ENCODE measurements at places on chromosomes 3 and 15.
A peak's percentile ranks its signal among the peaks of the same experiment; 100 is the strongest.

- no peak for DNase-seq
Observed at GRCh38 chr15:101727186-101727585, 2.9 kb upstream of the TARS3 start.

DNA sequence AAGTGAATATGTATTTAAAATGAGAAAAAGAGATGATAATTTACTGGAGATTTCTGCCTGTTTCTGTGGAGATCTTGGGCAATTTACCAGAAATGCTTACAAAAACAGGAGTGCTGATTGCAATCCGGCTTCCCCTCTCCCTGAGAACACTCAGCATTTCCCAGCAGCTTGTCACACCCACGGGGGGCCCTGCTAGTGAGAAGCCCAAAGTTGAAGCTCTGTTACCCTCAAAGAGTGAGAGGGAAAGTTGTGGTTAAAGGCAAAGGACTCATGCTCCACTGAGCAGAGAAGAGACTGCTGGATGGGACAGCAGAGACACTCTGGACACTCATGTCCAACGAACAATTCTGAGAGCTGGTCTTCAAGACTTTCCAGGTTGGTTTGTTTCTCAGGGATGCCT, 2.9 kb downstream of the MCTP2 start:
- no peak for DNase-seq

- no peak for DNase-seq
Observed at GRCh38 chr15:83164111-83164770, 43.4 kb downstream of the HDGFL3 start.

DNA sequence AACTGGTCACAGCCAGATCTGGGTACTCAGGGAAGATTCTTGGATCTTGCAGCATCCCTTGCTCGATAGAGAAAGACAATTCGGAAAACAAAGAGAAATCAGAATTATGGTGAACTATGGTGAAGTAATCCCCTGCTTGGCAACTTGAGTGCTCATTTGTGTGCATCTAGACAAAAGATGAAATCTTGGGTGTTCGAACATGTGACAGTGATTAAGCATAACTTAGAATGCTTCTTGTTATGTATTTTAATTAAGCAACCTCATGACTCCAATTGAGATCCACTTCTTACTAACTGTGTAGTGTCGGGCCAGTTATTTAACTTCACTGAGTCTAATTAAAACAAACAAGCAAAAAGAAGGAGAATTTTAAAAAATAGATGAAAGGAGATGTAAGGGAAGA, 56.5 kb downstream of the ZNF385D start:
- no peak for DNase-seq

DNA sequence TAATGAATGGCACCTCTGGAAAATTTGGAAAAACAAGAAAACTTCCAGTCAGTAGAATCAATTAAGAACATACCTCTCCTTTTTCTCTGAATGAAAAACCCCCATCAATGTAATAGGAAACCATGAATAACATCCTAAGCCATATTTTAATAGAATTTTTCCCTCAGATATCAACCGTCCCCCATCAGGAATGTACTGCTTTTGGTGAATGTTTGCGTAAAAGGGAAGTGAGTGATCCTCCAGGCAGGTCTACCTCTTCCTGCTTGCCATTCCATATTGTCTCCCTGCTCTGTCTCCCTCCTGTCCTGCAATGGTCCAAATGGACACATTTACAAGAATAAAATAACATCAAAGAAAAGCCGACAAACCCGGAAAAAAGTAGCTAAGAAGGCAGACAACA, 30.8 kb downstream of the LAMP3 start:
- no peak for DNase-seq

DNA sequence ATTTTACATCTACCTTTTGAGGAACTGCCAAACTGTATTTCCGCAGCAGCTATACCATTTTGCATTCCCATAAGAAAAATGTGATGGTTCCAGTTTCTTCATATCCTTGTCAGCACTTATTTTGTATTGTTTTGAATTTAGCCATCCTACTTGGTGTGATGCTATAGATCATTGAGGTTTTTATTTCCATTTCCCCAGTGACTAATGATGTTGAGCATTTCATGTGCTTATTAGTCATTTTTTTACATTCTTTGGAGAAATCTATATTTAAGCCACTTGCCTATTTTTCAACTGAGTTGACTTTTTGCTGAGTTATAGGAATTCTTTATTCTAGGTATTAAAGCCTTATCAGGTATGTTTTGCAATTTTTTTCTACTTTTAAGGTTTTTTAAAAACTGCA, 347.6 kb upstream of the RARB start:
- no peak for DNase-seq

GRCh38 chr15:66184492-66184891, 69.1 kb downstream of the MEGF11 start:
- DNase-seq: no peak

DNA sequence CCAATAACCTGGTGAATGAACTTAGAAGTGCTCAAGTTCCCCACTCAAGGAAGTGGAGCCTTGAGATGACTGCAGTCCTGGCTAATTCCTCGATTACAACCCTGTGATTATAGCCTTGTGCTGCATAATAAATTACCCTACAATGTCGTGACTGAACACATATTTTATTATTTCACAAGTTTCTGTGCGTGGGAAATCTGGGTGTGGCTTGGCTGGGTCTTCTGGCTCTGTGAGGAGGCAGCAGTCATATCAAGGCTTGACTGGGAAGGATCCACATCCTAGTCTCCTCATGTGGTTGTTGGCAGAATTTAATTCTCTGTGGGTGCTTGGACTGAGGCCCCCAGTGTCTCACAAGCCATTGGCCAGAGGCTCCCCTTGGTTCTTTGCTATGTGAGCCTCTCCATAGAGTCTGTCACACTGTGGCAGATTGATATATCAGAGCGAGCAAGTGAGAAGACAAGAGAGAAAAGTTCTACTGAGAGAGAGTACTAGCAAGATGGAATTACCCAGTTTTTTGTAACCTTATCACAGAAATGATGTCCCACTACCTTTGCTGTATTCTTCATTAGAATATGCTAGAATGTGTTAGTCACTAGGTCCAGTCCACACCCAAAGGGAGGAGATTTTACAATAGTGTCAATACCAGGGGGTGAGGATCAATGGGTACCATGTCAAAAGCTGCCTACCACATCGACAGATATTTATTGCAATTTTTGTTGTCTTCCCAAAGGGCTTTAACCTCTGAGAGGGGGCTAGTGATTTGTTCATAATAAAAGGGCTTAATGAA, 102.8 kb upstream of the TBC1D5 start:
- no peak for DNase-seq

DNA sequence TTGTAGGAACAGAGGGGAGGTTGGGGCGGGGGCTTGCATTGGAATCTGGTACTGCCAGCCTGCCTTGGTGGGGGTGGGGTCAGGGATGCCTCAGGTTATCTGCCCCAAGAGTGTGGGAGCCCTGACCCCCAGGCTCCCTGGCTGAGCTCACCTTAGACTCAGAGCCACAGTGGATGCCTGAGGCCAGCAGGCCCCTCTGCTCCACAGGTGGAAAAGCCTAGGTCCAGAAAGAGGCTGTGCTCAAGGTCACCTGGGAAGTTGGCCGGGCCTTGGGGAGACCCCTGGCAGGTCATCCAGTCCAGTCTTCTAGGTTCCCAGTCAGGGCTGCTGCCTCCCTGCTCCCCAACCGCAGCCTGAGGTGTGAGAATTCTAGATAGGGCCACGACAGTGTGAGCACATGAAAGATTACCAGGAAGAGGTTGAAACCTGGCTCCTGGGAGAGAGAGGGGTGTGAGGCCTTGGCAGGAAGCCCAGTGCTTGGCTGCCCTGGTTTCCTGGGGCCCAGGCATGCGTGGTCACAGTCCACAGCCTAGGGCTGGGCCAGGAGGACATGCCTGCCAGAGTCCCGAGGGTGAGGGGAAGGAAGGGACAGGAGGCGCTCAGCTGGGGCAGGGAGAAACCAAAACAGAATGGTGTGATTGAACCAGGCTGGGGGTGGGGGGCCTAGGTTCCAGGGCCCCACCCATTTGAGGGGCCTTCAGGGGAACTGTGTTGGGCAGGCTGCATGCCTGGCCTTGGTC, 4.9 kb downstream of the HDAC11 start:
- peak; percentile 96 for DNase-seq

DNA sequence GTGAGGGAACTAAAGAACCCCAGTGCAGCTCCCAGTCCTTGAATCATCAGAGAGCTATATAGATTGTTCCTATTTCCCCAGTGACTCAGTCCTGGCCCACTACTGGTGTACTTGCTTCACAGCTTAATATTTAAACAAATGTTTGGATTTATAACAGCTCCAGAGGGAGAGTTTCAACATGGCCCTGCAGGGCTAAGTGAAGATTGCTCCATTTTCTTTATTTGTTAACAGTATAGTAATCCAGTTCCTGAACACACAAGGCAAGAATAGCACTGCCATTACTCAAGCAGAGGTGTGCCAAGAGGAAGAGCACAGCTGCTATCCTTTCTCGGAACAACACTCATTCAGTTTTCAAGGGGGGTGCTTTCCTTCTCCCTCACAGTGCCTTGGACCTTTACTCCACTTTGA, 6.5 kb downstream of the SQOR start:
- DNase-seq: peak; percentile 64

DNA sequence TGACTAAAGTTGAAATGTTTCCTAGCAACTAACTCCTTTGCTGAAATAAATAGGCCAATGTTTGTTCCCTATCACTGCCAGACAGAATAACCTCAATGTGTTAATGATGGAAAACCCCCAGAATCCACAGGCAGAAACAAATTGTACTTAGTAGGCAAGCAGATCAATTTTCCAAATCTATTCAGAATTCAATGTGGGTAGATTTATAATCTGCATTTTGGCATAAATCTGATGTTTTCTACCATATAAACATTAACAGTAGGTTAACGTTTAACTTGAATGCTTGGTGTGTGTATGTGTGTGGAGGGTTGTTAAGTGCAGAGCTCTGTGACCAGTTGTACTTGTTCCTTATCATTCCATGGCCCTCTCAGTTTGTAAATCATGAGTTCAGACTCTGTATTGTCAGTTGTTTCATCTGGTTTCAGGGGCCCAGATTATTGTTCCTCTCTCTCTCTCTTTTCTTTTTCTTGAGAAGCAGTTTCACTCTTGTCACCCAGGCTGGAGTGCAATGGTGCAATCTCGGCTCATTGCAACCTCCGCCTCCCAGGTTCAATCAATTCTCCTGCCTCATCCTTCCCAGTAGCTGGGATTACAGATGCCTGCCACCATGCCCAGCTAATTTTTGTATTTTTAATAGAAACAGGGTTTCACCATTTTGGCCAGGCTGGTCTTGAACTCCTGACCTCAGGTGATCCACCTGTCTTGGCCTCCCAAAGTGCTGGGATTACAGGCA, 32.8 kb downstream of the PLSCR1 start:
- no peak for DNase-seq

DNA sequence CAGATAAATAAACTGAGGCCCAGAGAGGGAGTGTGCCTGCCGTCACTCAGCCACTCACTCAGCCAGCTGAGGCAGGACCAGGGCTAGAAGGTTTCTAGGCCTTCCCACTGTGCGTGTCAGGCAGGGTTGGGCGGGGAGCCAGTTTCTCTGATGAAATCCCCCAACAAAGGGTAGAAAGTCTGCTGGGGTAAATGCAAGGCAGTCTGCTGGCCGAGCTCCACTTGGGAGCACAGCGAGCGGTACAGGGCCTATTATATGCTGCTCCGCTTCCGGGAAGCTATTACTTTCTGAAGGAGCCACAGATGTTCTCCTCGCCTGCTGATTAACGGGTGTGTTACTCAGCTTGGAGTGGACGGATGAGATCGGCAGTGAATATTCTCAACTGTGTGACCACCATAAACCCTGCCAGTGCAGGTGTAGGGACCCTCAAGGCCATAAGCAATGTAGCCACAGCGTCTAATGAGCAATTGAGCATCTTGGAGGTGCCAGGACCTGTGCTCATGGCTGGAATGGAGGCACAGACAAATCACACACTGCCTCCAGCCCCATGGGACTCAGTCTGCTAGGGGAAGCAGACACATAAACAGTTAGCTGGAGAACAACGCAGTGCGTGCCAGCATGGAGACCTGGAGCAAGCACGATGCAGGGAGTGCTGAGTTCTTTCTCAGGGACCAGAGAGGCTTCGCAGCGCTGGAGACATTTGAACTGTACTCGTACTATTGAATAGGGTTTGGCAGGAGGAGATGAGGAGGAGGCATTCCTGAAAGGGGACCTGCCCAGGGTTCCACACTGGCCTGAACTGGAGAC, 42.1 kb downstream of the CORO2B start:
- no peak for DNase-seq

DNA sequence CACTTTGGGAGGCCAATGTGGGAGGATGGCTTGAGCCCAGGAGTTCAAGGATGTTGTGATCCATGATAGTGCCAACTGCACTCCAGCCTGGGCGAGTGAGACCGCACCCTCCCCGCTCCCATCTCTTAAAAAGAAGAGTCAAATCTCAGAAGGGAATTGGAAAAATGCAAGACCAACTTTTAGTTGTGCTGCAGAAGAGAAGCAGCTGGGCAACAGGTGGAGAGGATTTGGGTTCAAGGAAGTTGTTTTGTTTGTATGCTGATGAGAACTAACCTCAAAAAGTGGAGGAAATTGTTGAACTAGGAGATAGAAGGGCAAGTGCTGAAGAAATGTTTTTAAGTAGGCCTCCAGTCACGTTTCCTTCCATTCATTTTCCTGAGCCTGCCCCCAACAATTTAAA, 12.8 kb upstream of the PDCD7 start:
- no peak for DNase-seq

- DNase-seq: no peak
Observed at GRCh38 chr3:178198329-178198728, 337.9 kb upstream of the KCNMB2 start.

DNA sequence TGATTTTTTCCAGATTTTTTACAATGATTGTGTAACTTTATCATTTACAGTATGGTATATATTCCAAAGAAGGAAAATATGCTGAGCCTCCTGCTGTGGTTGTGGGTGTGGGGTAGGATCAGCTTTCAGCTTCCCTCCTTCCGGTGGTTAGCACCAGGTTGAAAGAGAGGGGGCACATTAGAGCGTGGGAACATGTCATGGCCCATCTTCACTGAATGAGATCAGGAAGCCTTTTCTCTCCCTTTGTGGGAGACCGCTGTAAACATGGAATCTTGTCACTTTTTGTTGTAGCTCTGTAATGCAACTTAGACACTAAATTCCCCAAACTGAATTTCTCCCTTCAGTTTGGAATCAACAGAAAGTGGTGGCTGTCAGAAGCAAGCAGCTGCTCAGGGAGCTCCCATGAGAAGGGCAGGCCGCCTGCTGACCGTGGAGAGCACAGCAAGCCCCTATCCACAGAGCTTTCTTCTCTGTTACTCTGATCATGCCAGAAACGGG, 86.7 kb upstream of the LIMD1 start:
- peak; percentile 23 for DNase-seq

GRCh38 chr3:168088106-168088720, 7.5 kb downstream of the GOLIM4 start:
- DNase-seq: no peak

GRCh38 chr3:46350262-46350565, 3.7 kb upstream of the CCR2 start:
- DNase-seq: no peak

DNA sequence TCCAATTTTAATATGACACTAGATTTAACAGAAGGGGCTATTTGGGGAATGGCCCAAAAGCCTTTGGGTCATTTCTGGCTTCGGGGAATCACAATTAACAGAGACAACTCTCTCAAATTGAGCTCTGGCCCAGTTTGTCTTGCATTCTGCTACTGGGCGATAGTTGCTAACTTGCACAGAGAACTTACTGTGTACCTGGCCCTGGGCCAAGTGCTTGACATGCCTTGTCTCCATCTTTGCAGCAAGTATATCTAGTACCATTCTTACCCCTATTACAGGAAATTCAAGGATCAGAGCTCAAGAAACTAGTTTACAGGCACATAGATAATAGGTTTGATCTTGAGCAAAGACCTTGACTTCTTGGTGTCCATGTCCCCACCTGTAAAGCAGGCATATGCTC, 175.7 kb downstream of the TMEM108 start:
- DNase-seq: no peak

Measured in HuH-7.5 (cell line).